BJ (cell line): ENCODE measurements at places on chromosomes 7 and 10.
A peak's percentile ranks its signal among the peaks of the same experiment; 100 is the strongest.

GRCh38 chr10:24097751-24098207, 111.2 kb upstream of the KIAA1217 start:
- no peak for DNase-seq

DNA sequence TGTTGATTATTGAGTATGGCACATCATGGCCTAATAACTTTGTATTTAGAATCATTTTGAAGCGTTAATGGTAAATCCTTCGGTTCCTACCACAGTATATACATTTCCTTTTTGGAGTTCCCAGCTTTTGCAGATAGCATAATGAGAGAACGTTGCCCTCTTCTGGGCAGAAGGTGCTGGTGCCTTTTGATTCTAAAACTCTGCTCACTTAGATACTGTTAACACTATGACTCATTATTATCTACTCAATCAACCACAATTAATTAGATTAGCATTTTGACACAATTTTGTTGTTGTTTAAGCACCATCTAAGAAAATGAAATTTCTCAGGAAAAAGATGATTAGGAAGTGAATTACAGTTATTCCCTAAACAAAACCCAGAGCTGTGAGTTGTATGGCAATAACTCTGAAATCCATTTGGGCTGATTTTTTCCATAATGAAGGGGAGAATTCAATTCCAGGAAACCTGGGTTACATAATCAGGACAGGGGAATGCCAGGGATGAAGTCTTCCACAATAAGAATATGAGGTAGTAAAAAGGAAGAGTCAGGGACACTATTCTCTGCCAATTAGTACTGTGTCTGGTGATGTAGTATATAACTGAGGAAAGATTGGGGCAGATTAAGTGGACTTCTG, 11.5 kb upstream of the DLD start:
- DNase-seq = no peak

GRCh38 chr10:44766631-44767030, 144.5 kb upstream of the TMEM72 start:
- DNase-seq = peak; percentile 12

DNA sequence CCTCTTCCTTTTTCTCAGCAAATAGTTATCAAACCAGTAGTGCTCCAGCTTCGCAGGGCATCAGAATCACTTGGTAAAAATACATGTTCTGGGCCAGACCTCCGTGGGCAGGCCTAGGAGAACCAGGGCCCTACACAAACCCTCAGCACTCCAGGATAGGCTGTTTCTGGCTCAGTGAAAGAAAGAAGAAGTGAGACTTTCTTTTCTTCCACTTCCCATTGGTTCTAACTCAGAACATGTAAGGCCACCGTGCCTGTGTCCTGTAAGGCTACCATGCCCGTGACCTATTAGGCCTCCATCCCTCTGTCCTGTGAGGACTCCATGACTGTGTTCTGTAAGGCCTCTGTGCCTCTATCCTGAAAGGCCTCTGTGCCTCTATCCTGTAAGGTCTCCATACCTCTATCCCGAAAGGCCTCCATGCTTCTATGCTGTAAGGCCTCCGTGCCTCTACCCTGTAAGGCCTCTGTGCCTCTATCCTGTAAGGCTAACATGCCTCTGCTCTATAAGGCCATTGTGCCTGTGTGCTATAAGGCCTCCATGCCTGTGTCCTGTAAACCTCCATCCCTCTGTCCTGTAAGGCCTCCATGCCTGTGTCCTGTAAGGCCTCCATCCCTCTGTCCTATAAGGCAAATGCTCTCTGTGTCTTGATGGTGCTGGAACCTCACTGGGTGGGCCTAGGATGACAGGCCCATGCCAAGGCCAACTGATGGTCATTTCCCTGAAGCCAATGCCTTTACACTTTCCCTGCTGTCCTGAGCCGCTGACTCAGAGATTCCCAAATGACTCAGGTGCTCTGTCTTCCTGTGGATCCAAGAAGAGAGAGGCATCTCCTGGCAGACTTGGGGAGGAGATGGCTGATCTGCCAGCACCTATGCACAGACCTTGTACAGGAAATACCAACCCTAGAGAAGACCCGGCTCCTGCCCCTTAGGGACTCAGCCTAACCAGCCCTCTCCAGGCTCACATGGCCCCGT, 96.6 kb upstream of the CACUL1 start:
- no peak for DNase-seq

GRCh38 chr10:15254808-15255648, 86.5 kb upstream of the NMT2 start:
- no peak for DNase-seq

DNA sequence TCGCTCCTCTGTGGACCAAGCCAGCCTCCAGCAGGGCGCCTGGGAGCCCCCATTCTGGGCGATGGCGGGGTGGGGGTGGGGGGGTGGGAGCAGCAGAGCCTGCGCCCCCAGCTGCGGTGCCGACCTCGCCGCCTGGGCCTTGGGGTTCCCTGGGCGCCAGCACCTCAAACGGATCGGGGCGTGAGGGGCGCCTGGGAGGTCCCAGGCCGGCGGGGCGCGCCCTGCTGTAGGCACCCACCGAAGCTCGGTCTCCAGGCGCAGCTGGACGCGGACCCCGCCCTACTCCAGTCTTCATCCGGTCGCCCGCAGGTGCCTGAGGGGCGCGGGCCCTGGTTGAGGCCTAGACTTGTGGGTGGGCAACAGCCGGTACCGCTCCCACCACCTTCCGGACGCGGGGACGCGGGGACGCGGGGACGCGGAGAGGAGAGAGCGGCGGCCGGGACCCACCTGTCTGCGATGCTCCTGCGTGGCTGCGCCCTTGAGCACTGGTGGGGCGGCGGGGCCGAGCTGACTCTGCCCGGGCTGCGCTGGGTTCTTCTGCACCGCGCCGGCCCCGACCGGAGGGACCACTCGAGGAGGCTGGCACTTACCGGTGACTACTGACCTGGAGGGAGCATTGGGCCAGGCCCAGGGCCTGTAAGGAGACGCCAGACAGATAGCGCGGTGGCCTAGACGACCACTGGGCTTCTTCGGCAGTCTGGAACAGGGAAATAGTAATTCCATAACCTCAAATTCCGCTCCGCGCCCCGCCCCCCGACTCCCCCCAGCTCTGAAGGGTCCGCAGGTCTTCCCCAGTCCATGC, 5.5 kb upstream of the KCP start:
- no peak for DNase-seq

DNA sequence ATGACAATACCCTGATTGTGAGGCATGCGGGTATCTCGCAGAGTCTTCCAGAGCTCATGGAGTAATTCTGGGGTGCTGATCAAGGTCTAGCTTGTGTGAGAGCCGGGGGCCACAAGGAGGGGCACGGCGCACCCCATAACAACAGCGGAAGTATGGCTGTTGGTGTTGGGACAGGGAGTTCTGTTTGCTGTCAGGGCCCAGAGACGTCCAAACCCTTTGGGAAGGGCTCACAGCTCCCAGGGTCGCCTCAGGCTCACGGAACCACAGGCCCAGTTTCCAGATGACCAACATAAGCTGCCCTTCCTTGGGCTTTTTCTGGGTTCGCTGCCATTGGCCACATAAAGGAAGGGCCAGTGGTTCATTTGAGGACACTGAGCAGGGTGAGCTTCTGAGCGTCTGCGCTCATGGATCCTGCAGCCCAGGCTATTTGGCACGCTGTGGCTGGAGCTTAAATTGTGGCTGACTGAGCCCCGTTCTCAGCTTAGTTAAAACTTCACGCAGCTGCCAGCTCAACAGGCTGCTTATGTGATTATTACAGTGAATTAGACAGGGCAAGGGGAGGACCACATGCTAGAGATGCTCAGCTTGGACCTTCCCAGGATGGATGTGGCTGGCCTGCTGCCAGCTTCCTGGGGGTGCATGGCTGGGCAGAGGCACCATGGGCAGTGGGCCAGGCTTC, 92.3 kb downstream of the DNAJB6 start:
- DNase-seq = no peak

DNA sequence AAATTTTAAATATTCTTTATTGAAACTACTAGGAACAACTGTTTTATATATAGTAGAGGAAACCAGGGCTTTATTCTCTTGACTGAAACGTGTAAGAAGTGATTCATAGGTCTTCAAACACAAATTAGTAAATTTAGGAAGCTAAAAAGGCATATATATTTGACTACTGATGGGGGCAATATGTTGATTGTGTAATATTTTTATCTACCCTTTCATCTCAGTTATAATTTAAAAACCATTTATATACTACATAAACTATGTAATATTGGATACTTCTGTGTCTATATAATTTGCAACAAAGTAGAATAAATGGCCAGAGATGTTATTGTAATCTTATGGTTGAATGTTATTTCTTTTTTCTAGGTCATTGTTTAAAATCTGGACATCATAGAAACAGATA, 269.3 kb upstream of the KAT6B start:
- no peak for DNase-seq

- DNase-seq = peak; percentile 31
These were observed 279.8 kb downstream of the KCNMA1 start for GRCh38 chr10:77357611-77358310.

- no peak for DNase-seq
These were observed 234.7 kb downstream of the CAMK1D start for GRCh38 chr10:12583891-12584595.

DNA sequence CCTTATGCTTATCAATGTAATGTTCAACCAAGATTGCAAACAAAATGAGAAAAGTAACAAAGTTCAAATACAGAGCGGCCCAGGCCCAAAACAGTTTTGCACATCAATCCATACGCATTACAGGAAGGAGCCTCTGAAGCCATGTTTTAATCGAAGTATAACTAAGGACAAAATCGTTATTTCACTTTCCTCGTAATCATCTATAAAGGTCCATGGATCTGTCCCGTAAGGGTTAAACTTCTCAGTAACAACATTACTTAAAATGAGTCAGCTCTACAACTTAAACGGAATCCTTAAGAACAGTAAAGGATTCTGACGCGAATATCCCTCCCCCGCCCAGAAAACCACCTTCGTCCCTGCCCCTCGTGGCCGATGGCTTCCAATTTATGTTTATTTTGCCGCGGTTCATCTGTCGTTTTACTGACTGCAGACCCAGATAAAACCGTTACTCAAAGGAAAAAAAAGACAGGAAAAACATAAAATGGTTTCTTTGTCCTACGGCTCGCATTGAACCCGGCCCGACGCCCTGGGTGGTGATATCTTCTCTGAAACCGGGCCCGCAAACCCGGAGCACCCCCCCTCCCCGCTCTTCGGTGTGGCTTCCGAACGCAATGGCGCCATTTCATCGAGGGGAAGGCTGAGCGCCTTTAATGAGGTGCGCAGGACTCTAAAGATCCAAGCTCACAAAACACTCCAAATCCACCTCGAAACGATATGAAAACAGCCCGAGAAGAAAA, 1.1 kb downstream of the HNRNPA2B1 start:
- no peak for DNase-seq

DNA sequence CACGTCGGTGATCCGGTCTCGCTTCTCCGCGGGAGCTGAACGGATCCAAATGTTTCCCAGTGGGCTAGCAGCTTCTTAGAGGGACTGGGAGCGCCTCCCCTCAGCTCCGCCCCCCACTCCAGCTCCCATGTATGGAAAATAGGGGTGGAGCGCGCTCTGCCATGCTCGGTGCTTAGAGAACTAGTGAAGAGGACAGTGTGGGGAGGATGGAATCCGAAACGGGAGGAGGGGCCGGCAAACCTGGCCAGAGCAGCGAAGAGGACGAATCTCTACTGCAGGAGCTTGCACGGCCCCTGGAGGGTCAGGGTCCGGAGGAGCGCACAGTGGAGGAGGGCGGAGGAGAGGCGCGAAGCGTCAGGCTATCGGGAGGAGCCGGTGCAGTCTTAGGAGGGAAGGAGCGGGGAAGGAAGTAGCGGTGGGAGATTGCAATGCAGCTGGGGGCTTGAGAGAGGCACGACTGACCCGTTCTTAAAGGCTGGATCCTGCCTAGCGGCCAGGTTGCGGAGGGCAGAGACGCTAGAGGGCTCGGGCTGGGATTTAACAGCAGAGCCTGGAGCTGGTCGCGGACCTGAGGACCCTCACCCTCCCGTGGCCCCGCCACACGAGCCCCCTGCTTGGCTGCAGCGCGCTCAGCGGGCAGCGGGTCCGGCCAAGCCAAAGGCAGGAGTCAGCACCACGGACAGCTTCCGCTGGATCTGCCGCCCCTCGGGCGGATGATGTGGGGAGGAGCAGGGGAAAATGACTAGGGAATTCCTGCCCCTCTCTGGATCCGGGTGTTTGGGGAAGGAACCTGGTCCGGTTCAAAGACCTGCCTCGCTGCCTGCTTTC, at the start of gene PRLHR:
PRLHR (minus strand) TSS at position 51 of the 828 bp plus-strand sequence. CDS start 404 bp downstream, outside the sequence.
- no peak for DNase-seq

GRCh38 chr10:102652170-102652916, 8.1 kb downstream of the TRIM8 start:
- no peak for DNase-seq

GRCh38 chr7:40380111-40380510, 245.3 kb downstream of the SUGCT start:
- no peak for DNase-seq

DNA sequence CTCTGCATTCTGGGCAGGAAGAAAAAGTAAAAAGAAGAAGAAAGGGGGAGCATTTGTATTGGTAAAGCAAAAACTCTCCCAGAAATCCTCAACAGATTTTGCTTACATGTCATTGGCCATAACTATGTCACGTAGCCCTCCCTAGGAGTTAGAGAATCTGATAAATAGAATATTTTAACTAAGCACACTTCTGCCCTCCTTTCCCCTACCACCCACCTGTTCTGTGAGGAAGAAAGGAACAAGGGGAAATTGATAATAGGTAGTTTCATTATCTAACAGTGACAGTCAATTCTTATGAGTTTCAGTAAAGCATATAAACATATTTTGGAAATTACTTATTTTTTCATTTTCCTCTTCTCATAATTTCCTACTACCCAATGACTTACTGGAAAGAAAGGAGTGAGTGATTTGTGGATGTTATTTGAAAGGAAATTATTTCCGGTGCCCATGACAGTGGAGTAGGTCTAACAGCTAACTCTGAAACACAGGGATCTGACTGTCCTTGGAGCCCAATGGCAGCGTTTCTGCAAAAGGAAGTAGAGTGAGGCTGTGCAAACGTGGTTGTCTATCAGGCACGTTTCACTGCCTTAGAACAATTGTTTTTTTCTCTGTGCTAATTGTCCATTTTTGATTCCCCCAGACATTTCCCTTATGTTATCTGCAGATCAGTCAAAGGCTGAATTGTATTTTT, 128.6 kb upstream of the MDFIC start:
- no peak for DNase-seq

GRCh38 chr10:72353965-72354355, 759 bp downstream of the DNAJB12 start:
- DNase-seq = no peak

GRCh38 chr10:68053553-68053952, 21.5 kb downstream of the HERC4 start:
- no peak for DNase-seq

DNA sequence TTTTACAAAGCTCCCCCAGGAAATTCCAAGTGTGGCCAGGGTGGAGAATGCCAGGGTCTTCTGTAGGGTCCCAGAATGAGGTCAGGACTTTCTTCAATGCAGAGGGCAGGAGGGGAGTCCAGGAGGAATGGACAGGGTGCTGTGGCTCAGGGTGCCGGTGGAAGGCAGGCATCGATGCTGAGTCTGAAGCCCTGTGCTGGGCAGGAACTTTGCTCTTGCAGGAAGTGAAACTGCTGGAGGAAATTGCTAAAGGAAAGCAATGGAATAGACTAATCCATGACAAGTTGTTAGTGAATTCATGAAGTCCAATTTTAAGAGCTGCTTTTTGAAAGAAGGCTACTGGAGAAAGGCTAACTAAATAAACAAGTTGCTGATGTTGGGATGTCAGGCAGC, 14.8 kb downstream of the PTPRE start:
- DNase-seq = no peak
